ENCODE measurements at places on chromosomes 1 and 21. TPM values are rescaled to one million over a fixed set of nuclear protein-coding genes. Genes with fewer than 3 reads are reported as not detected.

GRCh38 chr1:56120021-56120420 is 459.3 kb downstream of the PLPP3 start:
- DNase-seq = no peak

DNA sequence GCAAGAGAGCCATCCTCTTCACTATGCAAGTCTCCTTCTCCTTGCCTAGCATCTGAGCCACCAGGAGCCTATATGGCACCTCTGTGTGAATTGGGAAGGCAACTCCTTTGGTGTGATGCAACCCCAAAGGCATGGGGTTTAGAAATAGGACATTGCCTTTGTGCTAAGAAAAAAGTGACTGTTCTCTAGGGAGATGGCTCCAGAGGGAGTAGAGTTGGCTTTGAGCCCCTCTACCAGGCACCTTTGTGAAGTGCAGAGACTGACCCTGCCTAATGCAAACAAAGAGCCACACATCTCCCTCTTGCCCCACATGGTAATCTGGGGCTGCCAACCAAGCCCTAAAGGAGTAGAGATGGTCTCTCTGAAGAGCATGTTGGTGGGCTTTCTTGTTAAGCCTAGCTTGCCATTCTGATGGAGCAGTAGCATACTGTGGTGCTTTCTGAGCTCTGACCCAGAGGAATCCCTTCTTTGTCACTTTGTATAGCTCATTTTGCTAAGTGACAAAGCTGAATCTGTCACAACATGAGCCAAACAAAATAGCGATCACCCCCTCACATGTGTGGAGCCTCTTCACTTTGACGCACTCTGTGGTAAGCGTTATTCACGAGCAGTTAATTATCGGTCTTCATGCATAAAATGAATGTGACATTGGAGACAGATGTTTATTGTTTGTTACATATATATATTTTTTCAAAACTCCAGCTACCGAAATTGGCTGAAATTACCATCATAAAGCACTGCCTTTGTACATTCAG is 74.4 kb downstream of the RWDD3 start:
- DNase-seq = no peak

GRCh38 chr1:232581932-232582331 is 48.0 kb downstream of the SIPA1L2 start:
- DNase-seq = no peak

SLC6A17 gene
- total RNA-seq = 5.2 TPM

TXNIP gene
- 2,487 TPM for total RNA-seq

Data from suprapubic skin (tissue), 4 donors.